Activated T-cell treated with anti-CD3 and anti-CD28 coated beads for 4 hours (primary cell): ENCODE measurements at places on chromosomes 6 and 20.

DNA sequence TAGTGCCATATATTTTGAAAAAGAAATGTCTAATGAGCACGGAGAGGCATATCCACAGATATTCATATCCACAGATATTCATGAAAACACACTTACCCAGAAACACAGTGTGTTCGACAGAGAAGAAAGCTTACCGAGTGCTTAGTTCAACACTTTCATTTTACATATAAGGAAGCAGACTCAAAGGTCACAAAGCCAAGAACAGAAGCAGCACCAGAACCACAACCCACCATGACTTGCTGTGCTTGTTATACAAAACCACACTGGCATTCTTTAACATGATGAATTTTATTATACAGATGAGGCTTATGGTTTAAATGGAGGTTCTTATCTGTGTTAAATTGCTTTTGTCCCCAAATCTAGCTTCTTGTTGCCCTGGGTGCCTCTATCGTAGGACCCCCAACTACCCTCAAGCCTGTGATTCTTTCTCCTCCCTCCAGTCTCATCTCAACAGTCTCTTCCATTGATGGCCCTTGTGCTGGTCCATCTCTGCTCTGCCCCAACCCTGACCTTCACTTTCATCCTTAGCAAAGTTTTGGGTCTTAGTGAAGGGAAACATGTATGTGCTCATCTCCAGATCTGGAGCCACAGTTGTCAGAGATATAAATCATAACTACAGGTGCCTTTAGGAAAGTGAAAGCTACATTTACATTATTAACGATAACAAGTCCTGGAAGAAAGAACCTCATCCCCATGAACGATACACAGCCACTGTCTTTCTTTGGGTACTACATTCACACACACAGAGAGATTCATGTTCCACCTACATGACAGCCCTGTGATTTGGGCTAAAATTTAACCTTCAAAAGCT, 40.0 kb downstream of the SF3B5 start:
- DNase-seq: peak; percentile 18

DNA sequence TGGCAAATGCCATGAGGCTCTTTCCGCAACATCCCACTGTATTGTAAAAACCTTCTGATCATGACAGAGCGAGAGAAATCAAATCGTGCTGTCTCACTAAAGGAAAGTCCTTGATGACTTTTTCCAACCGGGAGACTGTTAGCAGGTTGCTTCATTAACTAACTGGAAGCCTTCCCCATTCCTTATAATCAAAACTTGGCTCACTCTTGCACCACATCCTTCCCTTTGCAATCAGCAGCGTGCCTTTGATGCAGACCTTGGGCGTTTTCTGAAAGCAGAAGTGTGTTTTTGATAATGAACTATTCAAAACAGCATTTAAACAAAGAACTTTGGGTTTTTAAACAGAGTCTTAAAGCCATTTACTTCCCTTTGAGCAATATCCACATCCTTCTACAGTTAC, 96.2 kb upstream of the CNR1 start:
- DNase-seq: no peak

DNA sequence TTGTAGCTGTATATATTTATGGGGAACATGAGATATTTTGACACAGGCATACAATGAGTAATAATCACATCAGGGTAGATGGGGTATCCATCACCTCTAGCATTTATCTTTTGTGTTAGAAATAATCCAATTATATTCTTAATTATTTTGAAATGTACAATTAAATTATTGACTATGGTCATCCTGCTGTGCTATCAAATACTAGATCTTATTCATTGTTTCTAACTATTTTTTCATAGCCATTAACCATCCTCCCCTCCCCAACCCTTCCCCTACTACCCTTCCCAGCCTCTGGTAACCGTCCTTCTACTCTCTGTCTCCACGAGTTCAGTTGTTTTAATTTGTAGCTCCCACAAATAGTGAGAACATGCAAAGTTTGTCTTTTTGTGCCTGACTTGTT, 28.5 kb downstream of the NKX2-4 start:
- DNase-seq: no peak

- no peak for DNase-seq
Observed at GRCh38 chr6:149429427-149430360, 29.6 kb downstream of the SUMO4 start.

GRCh38 chr6:108806171-108806570, 42.1 kb upstream of the ARMC2 start:
- no peak for DNase-seq

DNA sequence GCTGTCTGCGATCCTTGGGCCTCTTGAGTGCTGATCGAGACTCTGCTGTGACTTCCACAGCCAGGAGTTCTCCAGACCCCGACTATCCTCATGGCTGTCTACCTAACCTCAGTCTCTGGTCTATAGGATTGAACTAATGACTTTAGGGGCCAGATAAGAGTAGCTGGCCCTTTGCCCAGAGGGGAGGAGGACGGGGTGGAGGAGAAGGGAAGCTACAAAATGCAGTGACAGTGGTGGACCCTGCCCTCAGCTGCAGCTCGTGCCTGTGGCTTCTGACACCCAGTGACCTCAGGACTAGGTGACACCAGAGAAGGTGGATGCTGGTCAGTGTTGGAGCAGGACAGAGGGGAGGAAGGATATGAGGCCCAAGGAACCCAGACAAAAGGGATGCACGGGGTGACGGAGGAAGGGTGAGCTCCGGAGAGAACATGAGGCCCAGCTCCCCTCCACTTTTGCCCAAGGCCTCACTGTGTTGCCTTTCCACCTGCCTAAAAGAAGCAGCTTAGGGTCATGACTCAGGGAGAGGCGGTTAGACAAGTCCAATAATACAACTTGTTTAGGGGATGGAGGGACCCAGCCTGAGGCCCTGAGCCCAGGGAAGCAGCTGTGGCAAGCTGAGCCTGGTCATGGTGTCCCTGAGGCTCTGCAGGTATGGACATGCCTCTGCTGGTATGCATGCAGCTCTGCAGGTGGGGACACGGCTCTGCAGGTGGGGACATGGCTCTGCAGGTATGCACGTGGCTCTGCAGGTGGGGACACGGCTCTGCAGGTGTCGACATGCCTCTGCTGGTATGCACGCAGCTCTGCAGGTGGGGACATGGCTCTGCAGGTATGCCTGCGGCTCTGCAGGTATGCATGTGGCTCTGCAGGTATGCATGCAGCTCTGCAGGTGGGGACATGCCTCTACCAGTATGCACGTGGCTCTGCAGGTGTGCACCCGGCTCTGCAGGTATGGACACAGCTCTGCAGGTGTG, 67.7 kb downstream of the SYNJ2 start:
- DNase-seq: no peak

- DNase-seq: no peak
Observed at GRCh38 chr20:60036746-60037499, 78.7 kb downstream of the CDH26 start.

GRCh38 chr6:62808565-62809293, 402.5 kb upstream of the FKBP1C start:
- no peak for DNase-seq

GRCh38 chr6:153436351-153436750, 305.3 kb upstream of the RGS17 start:
- DNase-seq: no peak

DNA sequence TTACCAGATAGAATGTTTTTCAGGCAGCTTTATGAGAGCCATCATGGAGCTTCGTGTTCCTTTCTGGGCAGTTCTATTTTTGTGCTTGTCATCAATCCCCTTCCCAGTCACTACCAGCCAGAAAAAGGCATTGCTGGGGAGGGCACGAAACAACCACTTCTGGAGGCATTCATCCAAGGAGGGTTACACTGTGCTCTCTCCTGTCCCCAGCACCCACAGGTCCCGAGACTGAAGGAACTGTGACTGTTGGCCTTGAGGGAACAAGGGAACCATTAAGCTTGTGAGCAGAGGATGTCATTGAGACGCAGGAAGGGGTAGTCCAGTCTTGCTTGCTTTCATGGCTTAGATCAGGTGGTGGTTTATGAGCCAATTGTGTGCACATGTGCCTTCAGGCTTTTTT, 20.1 kb upstream of the ENPP5 start:
- no peak for DNase-seq

- DNase-seq: no peak
Observed at GRCh38 chr20:51884561-51884960, 82.2 kb upstream of the SALL4 start.

GRCh38 chr6:93789532-93789931, 370.2 kb upstream of the EPHA7 start:
- no peak for DNase-seq

- no peak for DNase-seq
Observed at GRCh38 chr6:37554480-37554819, 54.8 kb upstream of the CCDC167 start.

DNA sequence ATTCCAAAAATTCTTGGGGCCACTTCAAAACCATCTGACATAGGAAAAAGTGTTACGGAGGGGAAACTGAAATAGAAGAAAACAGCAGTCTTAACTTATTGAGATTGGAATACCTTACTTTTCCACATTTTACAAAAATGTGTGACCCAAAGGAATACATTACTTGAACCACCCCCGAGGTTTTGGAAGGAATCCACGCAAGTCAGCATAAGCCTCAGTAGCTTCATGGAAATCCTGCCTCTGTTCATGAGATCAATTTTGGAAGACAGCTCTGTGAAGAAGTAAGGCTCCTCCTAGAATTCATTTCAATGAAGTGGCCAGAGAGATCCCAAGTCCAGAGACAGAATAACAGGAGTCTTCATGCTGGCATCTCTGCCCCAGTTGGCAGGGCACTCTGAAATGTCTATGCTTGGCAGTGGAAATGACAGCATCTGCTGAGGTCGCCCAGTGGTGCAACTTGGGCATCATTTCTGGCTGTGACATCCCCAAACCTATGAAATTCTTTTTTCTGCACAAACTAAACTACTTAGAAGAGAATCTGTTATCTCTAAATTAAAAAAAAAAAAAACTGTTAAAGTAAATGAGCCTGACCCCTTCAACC, 132.5 kb downstream of the EPM2A start:
- no peak for DNase-seq

GRCh38 chr20:53875452-53875851, 194.9 kb downstream of the BCAS1 start:
- DNase-seq: no peak

DNA sequence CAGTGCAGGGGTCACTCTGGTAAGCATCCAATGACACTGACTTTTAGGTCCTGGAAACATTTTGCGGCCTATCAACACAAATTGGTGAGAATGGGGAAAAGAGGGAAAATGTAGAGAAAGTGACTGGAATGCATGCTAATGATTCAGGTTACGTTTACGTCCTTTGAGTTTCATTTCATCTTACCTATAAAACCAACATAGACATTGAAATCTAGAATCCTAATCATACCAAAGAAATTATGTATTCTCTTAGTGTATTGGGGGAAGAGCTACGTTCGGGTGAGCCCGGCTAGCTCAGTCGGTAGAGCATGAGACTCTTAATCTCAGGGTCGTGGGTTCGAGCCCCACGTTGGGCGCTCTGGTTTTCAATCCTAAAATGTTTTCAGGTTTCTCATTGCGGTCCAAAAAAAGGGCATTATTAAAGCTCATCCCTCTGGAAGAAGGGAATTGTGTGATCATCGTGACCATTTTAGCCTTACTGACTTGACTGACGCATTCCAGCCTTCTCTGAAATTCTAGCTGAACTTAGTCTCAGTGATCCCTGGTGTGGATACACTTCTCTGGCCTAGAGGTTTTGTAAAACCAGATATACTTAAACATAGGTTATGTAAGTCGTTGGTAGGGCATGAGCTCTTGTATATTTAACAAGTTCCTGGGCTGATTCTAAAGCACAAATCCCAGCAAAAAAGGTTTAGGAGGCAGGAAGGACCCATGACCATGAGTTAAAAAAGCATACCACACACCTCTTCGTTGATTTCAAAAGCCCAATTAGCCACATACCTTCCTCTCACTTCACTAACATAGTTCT, 18.3 kb downstream of the HMGN4 start:
- no peak for DNase-seq

- DNase-seq: no peak
Observed at GRCh38 chr6:154238831-154239230, 117.8 kb downstream of the IPCEF1 start.

- DNase-seq: no peak
Observed at GRCh38 chr6:56594699-56595098, 48.0 kb downstream of the DST start.

- no peak for DNase-seq
Observed at GRCh38 chr6:139990856-139991465, 616.5 kb upstream of the CITED2 start.

GRCh38 chr20:43752561-43753301, 25.9 kb upstream of the GTSF1L start:
- no peak for DNase-seq

DNA sequence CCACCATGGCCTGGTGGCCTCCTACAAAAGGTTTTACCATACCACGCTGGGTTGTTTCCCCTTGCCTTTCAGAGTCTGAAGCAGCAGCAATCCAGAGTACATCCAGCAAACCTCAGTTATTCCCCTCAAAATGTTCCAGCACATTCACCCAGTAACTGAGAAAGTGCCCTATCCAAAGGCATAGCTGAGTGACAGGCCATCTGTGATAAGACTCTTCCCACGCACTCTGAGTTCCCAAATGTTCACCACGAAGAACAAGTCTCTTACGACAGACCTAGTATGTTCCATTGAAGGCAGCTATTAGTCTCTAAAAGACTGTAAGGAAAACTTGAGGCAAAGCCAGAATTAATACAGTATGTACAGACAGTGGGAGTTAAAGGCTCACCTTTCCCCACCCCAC, 31.6 kb upstream of the C20orf144 start:
- no peak for DNase-seq

DNA sequence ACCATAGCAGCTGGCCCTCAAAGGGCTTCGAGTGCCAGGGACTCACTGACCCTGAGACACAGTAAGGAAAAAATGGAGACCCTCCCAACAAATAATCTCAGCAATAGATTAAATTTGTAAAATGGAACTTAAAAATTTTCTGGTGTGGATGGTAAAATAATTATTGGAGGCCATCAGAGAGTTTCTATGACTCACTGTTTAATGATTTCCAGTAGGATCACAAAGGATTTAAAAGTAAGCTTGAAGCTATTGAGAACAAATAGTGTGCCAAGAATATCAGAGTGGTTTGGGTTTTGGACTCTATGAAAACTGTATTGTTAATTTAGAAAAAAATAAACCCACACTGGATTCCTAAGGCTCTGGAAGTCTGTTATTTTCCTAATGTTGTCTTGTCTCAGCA, 115.2 kb upstream of the AKIRIN2 start:
- DNase-seq: no peak

DNA sequence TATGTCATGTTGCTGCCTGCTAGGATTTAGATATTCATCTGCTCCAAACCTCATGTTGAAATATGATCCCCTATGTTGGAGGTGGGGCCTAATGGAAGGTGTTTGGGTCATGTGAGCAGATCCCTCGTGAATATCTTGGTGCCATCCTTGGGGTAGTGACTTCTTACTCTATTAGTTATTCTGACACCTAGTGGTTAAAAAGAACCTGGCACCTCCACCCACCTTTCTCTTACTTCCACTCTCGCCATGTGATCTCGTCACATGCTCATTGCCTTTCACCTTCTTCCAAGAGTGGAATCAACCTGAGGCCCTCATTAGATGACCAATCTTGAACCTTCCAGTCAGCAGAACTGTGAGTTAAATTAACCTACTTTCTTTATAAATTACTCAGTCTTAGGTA, 549.4 kb upstream of the SYNCRIP start:
- DNase-seq: no peak

GRCh38 chr20:45419188-45420091, 3.5 kb downstream of the PIGT start:
- no peak for DNase-seq
